ENCODE measurements at places on chromosomes 12 and 14.

DNA sequence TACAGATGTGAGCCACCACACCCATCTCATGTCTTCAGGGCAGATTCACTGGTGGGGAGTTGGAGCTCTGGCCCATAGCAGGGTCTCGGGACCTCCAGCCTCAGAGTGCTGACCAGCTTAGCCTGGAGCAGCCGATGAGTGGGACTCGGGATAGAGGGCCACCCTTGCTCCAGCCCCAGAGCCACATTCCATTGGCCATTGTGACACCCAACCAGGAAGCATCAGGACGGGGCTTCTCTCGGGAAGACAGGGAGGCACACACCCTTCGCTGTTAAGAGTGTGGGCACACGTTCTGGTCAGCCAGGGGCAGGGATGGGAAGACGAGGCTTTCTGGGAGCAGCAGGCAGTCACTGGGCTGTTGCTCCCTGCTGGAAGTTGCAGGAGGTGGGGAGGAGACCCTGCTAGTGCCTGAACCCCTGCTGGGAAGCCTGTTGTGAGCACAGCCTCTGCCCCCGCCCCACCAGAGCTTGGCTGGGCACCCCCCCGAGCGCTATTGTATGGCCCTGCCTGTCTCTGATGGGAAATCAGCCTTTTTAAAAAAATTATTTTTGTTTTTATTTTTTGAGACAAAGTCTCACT, 1.6 kb downstream of the ADGRD1 start:
- no peak for DNase-seq

- no peak for DNase-seq
These were observed 156.9 kb downstream of the CAND1 start for GRCh38 chr12:67426067-67426466.

DNA sequence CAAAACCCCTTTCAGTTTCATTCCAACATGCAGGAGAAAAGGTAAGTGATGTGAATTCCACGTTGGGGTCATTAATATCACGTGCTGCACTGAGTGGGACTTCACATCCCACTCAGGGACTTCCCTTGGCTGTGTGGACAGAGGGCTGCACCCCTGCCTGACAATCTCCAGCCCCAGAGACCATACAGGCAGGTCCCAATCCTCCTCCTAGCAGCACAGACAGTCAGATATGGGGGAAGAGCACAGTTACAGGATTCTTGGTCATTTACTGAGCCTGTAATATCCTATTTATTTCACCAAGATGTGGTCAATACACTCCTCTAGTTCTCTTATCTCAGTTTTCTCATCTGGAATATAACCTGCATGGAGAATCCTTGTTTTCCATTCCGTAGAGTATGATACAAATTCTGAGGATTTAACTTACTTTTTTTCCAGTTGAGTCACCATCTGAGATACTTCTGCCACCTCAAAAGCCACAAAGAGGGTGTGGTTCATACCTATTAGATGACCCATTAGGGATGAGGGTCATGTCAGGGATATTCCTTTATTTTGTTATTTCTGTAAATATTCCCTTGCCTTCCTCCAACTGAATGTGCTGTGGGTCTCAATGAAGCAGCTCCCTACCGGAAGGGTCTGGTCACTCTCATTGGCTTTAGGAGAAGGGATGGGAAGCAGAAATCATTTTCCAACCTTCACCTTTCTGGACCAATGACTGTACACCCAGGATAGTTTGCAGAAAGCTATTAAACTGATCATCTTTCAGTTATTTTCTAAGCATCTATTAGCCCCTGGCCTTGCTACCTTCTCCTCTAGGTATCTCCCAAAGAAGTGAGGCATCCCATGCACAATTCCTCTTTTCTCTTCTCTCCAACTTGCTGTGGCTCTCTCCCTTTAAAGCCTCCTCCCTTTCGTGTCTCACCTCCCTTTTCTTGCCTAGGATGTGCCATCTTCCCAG, 43.0 kb upstream of the NTF3 start:
- DNase-seq = no peak

DNA sequence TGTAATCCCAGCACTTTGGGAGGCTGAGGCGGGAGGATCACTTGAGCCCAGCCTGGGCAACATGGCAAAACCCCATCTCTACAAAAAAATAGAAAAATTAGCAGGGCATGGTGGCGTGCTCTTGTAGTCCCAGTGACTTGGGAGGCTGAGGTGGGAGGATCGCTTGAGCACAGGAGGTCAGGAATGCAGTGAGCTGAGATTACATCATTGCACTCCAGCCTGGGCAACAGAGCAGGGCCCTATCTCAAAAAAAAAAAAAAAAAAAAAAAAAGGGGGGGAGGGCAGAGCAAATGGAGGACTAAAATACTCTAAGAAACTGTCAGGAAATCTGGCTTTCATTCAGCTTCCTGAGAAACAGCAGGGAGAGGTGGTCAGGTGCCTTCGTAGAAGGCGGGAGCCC, 31.7 kb upstream of the TSPAN9 start:
- no peak for DNase-seq

DNA sequence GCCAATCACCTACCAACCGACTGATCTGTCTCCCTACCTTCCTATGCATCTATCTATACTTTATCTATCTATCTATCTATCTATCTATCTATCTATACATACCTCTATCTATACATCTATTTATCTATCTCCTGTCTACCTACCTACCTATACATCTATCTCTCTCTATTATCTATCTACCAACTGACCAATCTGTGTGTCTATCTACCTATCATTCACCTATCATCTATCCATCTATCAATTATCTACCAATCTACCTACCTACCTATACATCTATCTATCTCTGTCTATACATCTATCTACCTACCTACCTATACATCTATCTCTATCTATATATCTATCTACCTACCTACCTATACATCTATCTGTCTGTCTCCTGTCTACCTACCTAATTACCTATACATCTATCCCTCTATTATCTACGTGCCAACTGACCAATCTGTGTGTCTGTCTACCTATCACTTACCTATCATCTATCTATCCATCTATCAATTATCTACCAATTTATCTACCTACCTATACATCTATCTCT, 3.5 kb downstream of the DNAH10 start:
- DNase-seq = no peak

GRCh38 chr14:101215927-101216326, 312.4 kb upstream of the RTL1 start:
- no peak for DNase-seq

DNA sequence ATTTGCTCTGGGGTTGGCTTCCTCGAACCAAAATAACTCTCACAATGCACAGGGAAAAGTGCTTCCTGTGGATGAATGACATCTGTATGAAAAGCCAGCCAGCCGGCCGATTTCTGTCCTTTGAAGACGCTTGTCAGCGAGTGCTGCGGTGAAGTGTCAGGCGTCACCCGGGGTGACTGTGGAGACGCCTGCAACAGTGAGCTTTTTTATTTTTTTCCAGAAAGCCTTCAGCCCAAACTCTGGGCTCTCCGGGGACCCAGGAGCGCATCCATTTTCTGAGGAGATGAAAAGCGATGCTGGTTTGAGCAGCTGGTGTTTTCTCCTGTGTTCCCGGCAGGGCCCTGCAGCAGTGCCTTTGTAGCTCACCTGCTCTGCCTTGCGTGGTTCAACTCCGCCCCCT, 147.9 kb upstream of the MYL2 start:
- no peak for DNase-seq
